ENCODE measurements at places on chromosomes 5 and 9. TPM values are rescaled to one million over a fixed set of nuclear protein-coding genes. Genes with fewer than 3 reads are reported as not detected.

The AFAP1L1 gene
- total RNA-seq: 13.1 TPM

The SCGB3A1 gene
- not detected for total RNA-seq

The PPP2R2B gene
- 0.12 TPM for total RNA-seq

The DBH gene
- total RNA-seq: not detected

The IL12B gene
- total RNA-seq: 0.06 TPM

The LTC4S gene
- 0.58 TPM for total RNA-seq

The DMGDH gene
- total RNA-seq: not detected

The MYMK gene
- not detected for total RNA-seq

The SOWAHA gene
- 0.08 TPM for total RNA-seq

The NR6A1 gene
- total RNA-seq: 1.9 TPM

The ARRDC3 gene
- total RNA-seq: 3.6 TPM

The PFN3 gene
- total RNA-seq: not detected

The SPINK13 gene
- total RNA-seq: 0.27 TPM

The ORM2 gene
- not detected for total RNA-seq

The BHMT2 gene
- total RNA-seq: not detected

The TIMD4 gene
- total RNA-seq: 1.6 TPM

The KIF24 gene
- total RNA-seq: 3.4 TPM
